ENCODE measurements at places on chromosomes 13 and 19.

GRCh38 chr19:10339380-10339960 lies at the start of gene ICAM3:
ICAM3 (minus strand) TSS chr19:10339624; CDS start chr19:10339614, 10 bp downstream.
- peak; percentile 48 for DNase-seq

- no peak for DNase-seq
These were observed 5.3 kb downstream of the GNG8 start for GRCh38 chr19:46630586-46631205.

- DNase-seq: no peak
These were observed 5.6 kb downstream of the INAFM1 start for GRCh38 chr19:47280183-47280797.

GRCh38 chr19:35779033-35779432 lies 3.7 kb downstream of the ARHGAP33 start:
- DNase-seq: no peak

GRCh38 chr13:111940892-111941291 lies 126.1 kb upstream of the SOX1 start:
- DNase-seq: no peak

DNA sequence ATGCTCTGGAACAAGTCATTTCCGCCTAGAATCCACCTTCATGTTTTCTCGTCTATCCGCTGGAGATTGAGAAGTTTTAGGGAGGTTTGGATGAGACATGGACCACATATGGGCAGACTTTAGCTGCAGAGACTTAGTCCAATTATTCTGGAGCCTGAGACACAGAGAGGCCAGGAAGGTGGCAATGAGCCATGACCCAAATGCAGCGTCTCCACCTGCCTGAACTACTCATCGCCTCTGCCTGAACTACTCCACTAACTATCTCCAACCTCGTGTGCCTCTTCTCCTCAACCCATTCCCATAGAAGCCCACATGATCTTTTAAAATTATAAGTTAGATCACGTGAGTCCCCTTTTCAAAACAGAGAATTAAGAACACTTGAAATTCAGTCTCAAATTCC lies 5.6 kb downstream of the PLEKHA4 start:
- DNase-seq: no peak

GRCh38 chr13:25662516-25662915 lies 290.7 kb downstream of the ATP8A2 start:
- no peak for DNase-seq

DNA sequence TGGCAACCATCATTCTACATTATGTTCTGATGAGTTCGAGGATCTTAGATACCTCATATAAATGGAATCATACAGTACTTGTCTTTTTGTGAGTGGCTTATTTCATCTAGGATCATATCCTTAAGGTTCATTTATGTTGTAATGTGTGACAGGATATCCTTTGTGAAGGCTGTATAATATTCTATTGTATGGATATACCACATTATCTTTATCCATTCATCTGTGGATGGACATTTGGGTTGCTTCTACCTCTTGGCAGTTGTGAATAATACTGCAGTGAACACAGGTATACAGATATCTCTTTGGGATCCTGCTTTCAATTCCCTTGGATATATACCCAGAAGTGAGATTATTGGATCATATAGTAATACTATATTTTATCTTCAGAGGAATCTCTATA lies 33.2 kb upstream of the RFC3 start:
- DNase-seq: no peak

- DNase-seq: no peak
These were observed 13.0 kb downstream of the CIC start for GRCh38 chr19:42281827-42282762.

DNA sequence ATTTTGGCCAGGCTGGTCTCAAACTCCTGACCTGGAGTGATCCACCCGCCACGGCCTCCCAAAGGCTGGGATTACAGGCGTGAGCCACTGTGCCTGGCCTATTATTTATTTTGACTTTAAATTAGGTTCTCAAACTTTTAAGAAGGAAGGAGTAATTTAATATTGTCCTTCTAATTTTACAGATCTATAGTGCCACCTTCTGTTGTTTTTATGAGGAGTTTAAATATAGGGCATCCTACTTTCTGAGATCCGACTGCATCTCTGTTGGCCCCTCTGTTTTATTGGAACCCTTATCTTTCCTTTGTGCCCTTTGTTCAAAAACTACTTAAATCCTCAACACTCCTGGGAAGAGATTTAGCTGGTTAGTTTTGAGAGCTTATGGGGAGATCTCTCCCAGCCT lies 25.4 kb upstream of the ZMYM5 start:
- no peak for DNase-seq

DNA sequence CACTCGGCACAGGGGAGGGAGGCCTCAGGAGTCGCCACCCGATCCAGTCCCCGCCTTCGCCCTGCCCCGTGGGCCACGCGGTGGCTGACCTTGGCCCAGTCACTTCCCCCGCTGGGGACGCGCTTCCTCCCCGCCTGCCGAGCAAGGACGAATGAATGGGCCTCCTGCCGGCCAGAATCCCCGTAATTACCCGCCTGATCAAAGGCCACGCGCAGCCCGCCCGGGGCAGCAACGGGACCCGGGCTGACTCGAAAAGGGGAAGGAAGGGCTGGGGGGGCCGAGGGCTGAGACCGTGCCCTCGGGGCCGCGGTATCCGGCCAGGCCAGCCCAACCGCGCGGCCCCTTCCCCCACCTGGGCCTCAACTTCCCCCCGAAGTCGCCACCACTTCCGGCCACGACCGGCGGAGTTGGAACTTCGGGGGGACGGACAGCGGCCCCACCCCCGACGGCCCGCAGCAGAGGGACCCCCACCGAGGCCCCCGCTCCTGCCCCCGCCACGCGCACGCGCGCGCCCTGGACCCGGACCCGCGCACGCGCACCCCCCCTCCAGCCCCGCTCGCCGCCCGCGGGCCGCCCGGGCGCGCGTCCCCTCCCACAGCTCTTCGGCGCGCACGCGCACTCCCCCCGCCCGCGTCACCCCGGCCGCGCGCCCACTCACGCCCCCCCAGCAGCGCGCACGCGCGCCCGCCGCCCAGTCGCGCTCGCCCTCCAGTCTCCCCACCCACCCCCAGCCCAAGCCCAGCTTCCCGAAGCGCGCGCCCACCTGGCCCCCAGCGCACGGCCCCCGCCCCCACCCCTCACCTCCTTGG lies 520 bp downstream of the ZNF787 start:
- DNase-seq: peak; percentile 79

GRCh38 chr13:25682276-25682675 lies 310.5 kb downstream of the ATP8A2 start:
- no peak for DNase-seq

GRCh38 chr13:76720821-76721220 lies 165.4 kb downstream of the KCTD12 start:
- DNase-seq: no peak

DNA sequence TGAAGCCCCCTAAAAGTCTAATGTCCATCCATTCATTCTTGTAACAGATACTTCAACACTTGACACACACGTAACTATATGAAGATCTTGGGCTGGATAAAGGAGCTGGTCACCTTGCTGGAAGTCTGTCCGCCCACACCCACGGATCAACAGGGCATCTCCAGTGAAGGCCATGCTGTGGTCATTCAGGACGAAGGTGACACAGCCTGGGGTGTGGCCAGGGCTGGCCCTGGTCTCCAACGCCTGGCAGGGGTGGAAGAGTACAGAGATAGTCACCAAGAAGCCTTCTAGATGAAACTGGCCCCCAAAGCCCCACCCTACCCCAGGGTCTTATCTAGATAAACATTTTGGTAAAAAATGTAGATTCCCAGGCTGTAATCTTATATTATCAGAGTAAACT lies 6.8 kb upstream of the PHLDB3 start:
- DNase-seq: no peak

- no peak for DNase-seq
These were observed 69.6 kb downstream of the STK24 start for GRCh38 chr13:98507282-98507797.

DNA sequence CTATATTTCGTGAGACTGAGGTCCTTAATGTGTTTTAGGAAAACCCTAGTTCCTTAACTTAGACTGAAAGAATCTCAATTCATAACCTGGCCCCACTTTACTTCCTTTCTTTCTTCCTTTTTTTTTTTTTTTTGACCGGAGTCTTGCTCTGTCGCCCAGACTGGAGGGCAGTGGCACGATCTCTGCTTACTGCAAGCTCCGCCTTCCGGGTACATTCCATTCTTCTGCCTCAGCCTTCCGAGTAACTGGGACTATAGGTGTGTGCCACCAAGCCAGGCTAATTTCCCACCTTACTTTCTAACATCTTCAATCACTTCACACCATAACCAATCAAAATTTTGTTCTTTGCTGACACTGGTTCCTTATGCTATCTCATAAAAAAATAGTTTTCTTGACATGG lies 2097.0 kb downstream of the PCDH9 start:
- DNase-seq: no peak

GRCh38 chr13:64154514-64154913 lies 2738.9 kb upstream of the PCDH20 start:
- DNase-seq: no peak

DNA sequence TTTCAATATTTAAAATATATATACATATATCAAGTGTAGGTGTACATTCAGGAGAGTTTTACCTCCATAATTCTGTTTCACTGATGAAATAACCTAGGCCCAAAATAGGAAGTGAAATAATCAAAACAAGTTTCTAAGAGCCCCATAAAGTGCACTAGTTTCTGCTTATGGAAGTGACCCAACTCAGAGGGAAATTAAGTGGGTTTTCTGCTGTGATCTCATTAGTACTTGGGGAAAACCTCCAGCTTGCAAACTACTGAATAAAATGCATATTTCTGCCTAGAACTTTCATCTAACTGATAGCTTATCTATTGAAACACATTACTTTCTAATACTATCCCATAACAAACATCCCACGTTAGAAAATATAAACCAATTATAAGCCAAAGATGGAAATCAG lies 45.4 kb upstream of the MIR17HG start:
- no peak for DNase-seq

- DNase-seq: no peak
These were observed 23.7 kb downstream of the NOSIP start for GRCh38 chr19:49556412-49557398.

DNA sequence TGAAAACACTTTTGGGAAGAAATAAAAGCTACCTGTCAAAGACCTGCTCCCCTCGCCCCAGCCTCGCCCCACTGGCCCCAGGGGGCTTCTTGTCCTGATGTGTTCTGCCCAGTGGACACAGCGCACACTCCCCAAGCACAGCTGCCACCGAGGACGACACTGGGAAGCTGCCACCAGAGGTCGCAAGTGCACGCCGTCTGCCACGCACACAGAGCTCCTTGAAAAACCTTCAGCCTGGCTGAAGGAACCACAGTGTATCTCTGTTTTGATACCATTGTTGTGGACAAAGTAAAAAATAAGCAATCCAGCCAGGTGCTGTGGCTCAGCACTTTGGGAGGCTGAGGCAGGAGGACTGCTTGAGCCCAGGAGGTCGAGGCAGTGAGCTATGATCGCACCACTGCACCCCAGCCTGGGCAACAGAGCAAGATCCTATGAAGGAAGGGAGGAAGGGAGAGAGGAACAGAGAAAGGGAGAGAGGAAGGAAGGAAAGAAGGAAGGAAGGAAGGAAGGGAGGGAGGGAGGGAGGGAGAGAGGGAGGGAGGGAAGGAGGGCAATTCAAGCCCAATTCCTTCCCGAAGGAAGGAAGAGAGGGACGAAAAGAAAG lies 57.3 kb downstream of the CEBPG start:
- peak; percentile 21 for DNase-seq

- DNase-seq: no peak
These were observed 363 bp downstream of the CACNA1A start for GRCh38 chr19:13505761-13506470.

DNA sequence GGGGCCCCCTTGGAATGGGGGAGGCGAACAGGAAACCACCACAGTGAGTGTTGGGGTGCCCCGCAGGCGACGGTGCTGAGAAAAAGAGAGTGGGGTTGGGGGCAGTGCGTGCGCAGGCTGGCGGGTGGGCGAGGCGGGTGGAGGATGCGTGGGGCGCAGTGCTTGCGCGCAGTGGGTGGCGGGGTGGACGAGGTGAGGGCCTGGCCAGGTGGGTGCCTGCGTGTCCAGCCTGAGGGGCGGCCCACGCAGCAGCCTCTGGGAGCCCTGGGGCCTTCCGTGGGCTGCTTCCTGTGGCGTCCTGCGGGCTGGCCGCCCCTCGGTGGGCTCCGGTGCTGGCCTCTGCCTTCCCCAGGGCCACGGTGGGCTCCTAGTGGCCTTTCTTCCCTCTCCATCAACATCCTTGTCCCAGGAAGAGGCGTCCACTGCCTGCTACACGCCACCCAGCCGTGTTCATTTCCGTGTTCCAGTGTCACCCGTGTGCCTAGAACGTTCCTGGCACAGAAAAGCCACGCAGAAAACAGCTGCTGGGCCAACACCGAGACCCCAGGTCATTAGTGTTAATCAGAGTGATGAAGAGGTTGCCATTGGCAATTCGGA lies 7.1 kb downstream of the ATP11A start:
- DNase-seq: no peak

Measured in stimulated activated CD4-positive, alpha-beta T cell treated with anti-CD3 and anti-CD28 coated beads, Interleukin-15, amount 100 ng/mL, for 1 hour (primary cell).